ENCODE measurements at places on chromosomes 2 and 18.
A peak's percentile ranks its signal among the peaks of the same experiment; 100 is the strongest.

GRCh38 chr18:58661423-58661822, 9.8 kb upstream of the MALT1 start:
- no peak for DNase-seq

- DNase-seq = no peak
Observed at GRCh38 chr2:134675314-134675713, 43.5 kb downstream of the TMEM163 start.

DNA sequence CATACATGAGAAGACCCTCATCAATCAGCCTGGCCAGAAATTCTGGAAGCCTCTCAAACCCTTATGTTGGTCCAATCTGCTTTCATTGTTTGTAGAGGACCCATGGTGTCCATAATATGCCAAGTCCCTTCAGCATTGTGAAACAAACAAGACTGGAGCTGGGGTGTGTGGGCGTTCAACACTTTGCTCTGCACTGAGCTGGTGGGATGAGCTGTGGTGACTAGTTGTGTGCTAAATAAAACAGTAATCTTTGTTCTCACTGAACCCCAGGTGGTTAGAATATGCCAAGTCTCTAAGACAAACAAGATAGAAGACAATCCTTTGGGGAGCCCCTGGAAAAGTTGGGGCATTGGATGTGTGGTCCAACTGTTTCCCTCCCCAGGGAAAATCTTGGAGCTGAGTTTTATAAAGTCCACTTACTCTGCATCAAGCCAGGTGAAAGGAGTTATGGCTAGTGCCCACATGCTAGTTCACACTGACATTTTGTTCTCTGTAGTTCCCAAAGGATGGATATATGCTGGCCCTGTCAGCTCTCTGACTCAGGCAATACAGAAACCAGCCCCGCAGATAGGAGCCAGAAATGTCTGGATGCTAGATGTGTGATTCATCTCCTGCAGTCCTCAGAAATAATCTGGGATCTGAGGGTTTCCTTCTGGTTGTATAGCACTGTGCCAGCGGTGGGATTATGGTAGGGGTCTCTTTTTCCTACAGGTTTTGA, 260.2 kb downstream of the TMX3 start:
- DNase-seq = no peak

DNA sequence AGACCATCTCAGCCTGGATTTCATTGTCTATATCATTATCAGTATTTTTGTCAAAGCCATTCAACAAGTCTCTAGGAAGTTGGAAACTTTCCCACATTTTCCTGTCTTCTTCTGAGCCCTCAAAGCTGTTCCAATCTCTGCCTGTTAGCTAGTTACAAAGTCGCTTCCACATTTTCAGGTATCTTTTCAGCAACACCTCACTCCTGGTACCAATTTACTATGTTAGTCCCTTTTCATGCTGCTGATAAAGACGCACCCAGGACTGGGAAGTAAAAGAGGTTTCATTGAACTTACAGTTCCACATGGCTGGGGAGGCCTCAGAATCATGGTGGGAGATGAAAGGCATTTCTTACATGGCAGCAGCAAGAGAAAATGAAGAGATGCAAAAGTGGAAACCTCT, 9.3 kb upstream of the FIGLA start:
- DNase-seq = no peak

- no peak for DNase-seq
Observed at GRCh38 chr18:11992096-11992790, 10.9 kb downstream of the IMPA2 start.

- DNase-seq = no peak
Observed at GRCh38 chr18:48821251-48821590, 129.5 kb downstream of the SMAD7 start.

DNA sequence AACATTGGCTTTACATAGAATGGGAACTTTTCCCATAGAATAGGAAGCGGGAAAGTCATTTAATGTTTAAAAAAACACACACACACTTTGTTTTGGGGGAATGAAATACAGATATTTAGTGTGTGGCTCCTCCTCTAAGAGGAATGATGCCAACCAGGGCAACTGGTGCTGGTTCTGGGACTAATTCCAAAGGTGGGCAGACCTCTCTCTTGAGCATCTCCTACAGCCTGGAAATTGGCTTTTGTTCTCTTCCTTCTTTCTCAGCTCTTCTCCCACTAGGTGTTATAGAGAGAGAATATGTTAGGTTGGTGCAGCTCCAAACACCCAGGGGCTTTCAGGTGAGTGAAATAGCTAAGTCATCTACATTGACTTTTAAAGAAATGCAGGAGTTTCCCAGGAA, 190.1 kb downstream of the RAD51AP2 start:
- DNase-seq = no peak

- no peak for DNase-seq
Observed at GRCh38 chr2:188158337-188159100, 133.2 kb upstream of the GULP1 start.

GRCh38 chr18:44298566-44298965, 382.1 kb upstream of the SETBP1 start:
- DNase-seq = no peak

DNA sequence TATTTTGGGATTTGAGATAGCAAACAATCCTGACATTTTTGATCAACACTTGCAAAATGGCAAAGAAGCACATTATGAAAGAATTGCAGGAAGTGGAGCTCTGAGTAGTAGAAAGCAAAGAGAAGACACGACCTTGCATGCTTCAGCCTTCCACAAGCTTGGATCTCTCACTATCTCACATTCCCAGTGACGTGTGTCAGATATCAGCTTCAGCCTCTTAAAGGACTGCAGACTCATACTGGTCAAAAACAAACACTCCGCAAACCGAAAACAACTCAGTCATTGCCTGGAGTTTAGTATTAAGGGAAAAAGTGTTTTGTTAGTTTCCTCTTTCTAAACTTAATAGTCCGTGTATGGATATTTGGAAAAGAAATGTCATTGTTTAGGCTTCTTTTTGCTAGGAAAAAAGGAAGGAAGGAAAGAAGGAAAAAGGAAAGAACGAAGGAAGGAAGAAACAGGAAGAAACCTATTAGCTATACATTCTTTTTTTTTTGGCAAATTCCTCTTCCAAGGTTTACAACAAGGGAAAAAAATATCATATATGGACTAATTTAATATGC, 32.6 kb upstream of the SLC40A1 start:
- DNase-seq = no peak

- no peak for DNase-seq
Observed at GRCh38 chr2:148135705-148136104, 114.8 kb downstream of the MBD5 start.

DNA sequence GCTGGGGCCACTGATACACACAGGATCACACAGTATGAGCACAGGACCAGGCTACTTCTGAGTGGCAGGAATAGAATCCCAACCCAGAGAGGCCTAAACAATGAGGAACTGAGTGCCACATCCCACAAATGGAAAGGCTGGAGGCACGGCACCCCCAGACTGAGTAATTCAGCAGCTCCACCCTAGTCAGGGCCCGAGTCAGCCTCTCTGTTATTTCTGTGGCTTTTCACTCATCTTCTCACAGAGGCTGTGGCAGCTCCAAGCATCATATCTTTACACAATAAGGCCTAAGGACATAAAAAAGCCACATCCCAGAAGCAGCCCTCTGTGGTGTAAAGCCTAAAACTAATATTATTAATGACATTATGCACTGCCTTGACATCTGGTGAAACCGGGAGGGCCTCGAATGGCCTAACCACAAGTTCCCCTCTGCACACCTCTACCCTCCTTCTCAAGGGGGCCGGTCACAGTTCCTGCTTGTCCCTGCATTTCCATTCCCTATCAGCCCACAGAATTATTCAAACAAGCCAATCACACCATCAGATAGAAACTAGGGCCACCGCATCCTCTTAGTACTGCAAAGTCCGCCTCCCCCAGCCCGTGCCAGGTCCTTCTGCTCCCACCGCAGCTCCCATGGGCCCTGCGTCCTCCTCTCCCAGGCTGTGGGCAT, 12.5 kb upstream of the MAL start:
- no peak for DNase-seq

DNA sequence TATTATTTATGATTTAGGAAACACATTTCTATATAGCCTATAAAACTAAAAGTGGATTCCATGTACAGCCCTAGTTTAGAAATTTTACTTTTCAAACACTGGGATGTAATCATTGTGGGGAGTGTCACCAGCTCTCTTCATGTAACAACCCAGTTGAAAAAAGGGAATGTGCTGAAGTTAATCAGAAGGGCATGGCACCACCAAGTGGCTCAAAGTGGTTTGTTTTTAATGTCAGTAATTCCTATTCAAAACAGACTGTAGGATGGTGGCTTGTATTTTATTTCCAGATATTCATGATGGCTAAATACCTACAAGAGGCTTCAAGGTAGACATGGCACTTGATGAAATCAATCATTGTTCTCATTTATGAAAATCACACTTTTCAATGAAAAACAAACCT, 58.1 kb upstream of the TMEM182 start:
- peak; percentile 57 for DNase-seq

GRCh38 chr2:102285368-102285767, 26.0 kb upstream of the IL1RL1 start:
- DNase-seq = no peak

- DNase-seq = no peak
Observed at GRCh38 chr2:100741880-100742276, 78.1 kb upstream of the NPAS2 start.

GRCh38 chr18:32907311-32907585, 134.4 kb upstream of the KLHL14 start:
- no peak for DNase-seq

- no peak for DNase-seq
Observed at GRCh38 chr2:51662187-51662586, 630.3 kb upstream of the NRXN1 start.

- no peak for DNase-seq
Observed at GRCh38 chr2:186455613-186456012, 30.4 kb upstream of the ZC3H15 start.

DNA sequence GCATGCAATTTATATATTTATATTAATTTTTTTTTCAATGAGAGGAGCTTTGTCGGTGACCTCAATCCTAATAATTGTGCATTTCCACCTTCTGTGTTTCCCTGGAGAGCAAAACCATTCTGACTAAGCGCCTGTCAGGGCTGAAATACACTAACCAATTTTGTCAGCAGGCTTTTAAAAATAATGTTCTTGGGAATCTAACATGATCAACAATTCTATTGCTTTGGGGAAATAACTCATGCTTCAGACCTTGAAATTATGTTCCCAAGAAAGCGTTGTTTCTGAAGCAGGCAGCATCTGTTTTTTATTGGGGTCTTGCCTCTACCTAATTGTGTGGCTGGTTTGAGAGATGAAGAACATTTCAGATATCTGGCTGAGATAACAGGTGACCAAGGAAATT, 129.1 kb upstream of the ALKAL2 start:
- no peak for DNase-seq

- DNase-seq = no peak
Observed at GRCh38 chr2:64604155-64604554, 49.6 kb downstream of the SERTAD2 start.

DNA sequence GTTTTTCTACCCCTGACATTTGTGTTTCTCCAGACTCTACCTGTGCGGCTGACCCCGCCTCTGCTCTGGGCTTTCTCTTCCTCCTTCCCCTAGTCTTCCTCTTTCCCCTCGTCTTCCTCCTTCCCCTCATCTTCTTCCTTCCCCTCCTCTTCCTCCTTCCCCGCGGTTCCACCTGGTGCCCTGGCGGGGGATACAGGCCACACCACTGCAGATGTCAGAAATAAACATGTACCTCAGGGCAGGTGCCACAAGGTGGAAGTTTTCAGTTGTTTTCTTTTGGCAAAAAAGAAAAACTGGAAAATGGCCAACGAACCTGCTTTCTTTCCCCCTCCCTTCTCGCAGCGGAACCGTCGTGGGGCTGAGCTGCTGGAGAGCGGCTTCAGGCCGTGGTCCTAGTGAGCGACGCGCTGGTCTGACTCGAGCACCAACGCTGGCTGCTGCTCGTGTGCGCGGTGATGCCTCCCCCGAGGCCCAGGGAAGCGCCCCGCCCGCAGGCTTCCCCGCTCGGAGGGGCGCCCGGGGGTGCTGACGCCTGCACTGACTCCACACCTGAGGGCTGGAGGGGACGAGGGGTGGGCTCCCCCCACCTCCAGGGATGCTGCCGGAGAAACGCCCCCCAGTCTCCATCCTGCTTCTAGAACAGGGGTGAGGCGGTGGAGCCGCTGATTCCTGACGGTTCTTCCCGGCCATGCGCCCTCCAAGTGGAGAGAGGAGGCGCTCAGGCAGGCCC, 83.7 kb upstream of the ZNF516 start:
- DNase-seq = no peak

DNA sequence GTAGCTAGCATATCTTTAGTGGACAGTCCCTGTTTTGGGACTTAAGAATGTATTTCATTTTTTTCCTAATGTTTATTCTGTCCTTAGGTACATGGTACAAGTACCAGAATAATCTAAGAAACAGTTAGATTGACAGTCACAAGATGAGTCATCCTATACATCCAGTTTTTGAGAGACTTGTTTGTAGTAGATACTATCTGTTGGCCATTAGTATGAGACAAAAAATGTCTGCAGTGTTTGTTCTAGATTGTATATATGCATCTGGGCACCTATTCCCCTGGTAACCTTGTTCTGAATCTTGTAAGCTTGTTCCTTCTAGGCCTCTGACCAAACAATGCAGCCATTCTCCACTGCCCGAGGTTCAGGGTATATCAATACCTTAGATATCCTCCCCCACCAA, 1343.5 kb downstream of the SUCLG1 start:
- DNase-seq = no peak

DNA sequence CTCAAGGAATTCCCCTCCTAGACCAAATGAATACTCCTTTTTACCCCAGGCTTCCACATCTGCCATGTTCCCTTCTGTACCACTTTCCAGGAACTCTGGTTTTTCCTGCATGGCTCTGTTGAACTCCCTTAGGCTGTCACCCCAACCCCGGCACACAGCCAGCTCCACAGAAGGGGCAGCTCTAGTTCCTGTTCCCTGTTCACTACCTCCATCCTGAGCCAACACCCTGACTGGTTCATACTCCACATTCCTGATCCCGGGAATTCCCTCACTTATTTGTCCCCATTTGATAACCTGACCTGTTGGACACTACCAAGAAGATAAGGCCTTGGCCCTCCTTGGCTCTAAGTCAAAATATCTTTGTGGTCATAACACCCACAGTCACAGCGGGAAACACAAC, 280.9 kb upstream of the RAB6C start:
- DNase-seq = no peak

DNA sequence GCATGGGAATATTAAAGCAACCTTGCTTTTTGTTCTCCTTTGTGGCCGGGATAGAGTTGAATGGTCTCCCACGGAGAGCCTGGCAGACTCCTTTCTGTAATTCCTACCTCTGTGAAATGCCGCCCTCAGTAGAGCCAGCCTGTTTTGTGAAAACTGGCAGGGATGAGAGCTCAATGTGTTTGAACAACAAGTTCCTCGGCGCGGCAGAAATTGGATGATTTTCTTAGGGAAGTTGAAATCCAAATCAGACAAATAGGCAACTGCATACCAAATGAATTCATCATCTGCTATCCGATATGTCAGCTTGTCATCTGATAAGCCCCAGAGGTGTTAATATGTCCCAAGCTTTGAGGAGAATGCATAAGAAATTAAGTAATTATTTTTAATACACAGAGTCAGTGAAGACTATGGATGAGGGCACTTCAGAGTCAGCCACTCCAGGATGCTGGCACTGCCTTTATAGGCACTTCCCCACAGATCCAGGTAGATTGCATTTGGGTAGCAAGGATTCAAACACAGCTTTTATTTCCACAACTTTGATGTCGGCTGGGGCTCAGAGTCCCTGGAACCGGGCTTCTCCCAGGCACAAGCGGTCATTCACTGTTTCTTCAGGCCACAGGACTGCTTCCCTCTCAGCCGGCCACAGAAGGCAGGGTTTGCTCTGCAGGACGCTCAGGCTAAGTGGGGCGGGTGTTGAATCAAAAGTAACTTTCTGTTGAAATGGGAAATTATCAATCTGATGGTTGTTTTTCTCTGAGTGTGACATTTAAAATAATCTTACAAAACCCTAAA, 82.8 kb upstream of the REV1 start:
- DNase-seq = no peak

All from Peyer's patch (tissue), 4 donors.